ENCODE measurements at places on chromosomes 4 and X.

- no peak for DNase-seq
These were observed 2.4 kb downstream of the NKX3-2 start for GRCh38 chr4:13541720-13542576.

DNA sequence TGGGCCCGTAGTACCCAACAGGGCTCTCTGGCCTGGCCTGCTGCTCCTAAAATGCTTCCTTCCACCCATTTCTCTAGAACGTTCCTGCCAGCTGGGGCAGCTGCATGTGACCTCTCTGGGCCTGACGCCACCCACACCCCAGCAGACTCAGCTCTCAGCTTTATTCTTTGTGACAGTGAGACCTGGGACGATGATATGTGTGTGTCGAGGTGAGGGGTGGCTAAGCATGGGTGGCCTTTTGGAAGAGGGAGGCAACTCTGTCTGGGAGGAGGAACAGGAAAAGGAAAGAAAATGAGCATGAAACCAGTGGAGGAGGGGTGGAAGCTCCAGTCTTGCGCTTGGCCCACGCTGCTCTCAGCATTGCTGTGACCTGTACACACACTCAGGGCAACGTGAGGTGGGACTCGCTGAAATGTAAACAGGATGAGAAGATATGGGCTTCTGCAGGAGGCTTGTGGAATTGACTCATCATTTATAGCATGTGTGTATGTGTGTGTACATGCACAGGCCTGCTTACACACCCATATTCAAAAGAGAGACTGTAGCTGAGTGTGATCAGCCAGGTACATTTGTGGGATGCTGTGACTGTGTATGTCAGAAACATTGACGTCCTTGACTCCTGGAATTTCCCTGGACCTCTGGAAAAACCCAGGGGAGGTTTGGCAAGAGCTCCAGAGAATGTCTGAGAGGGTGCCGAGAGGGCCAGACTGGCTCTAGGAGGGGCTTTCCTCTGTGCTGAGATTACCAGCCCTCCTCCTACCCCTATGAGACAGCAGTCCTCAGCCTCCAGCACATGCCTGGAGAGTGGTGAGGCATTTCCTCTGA is 137.9 kb downstream of the PJA1 start:
- DNase-seq: peak; percentile 23

GRCh38 chr4:158824425-158825274 is 55.8 kb downstream of the FNIP2 start:
- DNase-seq: no peak

GRCh38 chrX:119523664-119524184 is 41.5 kb downstream of the STEEP1 start:
- no peak for DNase-seq
